Progenitor cell of endocrine pancreas (in vitro differentiated cells): ENCODE measurements at places on chromosomes 1 and 21.

DNA sequence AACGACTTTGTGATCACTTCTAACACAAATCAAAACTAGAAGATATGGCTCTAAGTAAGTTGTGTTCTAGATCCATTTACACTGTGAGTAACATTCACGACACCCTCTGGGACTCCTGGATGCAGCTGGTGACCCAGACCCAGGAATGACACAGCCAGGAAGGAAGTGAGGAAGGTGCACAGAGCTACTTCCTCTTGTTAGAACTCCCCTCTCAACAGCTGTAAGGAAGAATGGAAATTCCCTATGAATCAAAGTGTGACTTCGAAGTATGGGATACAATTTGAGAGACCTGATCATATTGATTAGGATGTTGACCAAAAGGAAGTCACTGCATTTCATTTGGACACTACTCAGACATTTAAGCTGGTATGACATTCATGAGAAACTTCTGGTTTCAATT is 185.3 kb downstream of the NRIP1 start:
- DNase-seq = no peak

DNA sequence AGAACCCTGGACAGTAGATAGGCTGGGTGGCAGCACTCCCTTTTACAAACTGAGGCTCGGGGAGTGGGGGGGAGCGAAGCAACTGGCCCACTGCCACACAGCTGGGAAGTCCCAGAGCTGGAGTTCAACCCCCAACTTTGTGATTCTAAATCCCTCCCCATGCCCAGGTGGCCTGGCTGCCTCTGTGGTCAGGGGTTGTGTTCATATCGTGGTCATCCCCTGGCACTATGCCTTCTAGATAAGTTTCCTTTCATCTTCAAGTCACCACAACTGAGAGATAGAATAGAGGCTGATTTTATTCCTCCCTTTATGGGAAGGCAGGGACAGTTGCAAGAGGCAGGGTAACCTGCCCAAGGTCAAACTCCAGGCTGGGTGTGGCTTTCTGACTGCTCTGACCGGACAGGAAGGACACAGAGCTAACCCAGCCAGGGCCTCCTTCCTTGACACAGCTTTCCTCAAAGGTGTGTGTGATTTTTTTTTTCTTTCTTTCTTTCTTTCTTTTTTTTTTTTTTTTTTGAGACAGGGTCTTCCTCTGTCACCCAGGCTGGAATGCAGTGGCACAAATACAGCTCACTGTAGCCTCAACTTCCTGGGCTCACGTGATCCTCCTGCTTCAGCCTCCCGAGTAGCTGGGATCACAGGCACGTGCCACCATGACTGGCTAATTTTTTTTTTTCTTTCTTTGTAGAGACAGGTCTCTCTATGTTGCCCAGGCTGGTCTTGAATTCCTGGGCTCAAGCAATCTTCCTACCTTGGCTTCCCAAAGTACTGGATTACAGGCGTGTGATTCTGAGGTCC is 18.4 kb upstream of the TNFRSF1B start:
- no peak for DNase-seq

DNA sequence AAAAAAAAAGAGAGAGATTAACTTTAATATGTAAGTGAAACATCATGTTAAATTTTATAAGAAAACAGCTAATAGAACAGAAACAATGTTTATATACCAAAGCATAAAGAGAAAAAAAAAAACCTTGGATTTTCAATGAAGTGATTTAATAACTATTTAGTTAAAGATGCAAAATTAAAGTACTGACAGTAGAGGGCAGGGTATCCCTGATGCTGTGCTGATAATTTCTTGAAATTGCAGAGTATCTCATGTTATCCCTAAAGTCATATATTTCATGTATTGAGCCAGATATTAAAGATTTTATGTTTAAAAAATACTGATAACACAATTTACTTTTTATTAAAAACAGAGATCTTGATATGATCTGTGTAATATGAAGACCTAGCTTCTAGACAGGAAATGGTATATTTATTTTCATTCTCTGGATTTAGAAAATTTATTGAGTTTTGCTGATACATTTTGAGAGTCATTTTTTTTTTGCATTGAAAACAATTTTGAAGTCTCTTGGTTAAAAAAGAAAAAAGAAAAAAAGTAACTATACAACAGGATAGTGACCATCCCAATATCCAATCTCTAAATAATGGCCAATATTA is 273.2 kb downstream of the USP25 start:
- no peak for DNase-seq

- no peak for DNase-seq
Measured at GRCh38 chr1:2400950-2401649, 9.5 kb downstream of the RER1 start.

GRCh38 chr1:153534925-153535241 is 908 bp downstream of the S100A6 start:
- no peak for DNase-seq

GRCh38 chr21:38914528-38915293 is 109.0 kb downstream of the ETS2 start:
- DNase-seq = no peak

DNA sequence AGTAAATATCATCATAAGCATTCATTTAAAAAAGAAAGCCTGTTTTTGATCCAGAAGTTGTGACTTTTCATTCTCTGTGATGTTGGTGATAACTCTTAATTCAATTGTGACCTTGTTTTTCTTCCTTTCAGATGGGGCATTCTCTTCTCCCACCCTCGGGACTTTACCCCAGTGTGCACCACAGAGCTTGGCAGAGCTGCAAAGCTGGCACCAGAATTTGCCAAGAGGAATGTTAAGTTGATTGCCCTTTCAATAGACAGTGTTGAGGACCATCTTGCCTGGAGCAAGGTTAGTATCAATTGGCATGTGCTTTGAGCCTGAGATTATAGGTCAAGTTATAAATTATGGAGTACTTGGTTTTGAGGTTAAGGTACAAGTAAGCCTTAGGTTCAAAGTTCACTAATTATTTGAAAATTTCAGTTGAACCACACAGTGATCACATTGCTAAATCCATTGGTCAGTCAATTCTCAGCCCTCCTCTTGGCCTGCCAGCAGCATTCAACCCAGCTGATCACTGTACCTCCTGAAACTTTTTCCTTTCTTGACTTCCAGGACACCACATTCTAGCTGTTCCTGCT is 4.1 kb downstream of the PRDX6 start:
- DNase-seq = no peak

DNA sequence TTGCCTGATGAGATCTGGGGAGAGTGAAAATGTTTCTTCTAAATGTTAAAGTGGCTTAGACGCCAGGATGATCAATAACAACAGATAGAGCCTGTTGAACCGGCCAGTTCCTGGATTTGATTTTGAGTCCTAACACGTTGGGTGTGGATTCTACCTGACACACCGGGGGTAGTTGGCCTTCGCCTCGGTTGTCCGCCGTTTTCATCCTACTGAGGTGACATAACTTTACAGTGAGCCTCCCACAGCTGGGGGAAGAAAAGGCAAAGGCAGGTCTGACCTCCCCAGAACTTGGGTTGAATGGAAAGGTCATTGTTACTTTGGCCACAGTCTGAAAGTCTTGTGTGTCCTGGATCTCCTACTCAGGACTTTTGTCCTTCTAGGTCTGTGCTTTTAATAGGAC is 1.1 kb downstream of the PGD start:
- no peak for DNase-seq

GRCh38 chr1:38733761-38734160 is 125.8 kb downstream of the RRAGC start:
- no peak for DNase-seq

DNA sequence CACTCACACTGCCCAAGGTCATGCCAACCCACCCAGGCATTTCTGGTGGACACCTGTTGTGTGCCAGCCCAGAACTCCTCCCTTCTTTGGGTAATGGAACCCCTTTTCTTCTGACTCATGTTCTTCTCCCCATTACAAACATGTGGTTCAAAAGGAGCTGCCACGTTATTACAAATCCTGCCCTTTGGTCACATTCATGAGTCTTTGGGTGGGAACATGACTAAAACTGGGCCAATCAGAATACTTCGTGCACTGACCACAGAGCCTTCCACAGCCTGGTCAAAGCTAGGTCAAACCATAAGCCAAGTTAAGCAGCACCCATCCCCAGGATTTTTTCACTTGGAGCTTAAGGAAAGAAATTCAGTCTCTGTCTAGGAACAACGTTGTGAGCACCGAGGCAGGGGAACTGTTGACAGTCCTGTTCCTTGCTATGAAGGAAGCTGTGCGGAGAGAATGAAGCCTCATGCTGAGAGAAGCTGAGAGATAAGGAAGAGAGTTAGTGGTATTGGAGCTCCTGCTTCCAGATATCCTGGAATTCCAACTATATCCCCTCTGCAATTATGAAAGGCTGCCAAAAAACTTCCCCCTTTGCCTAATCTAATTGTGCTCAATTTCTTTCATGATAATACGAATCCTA is 46.8 kb upstream of the DIPK1A start:
- no peak for DNase-seq

GRCh38 chr1:205665201-205666045 is 14.9 kb downstream of the SLC45A3 start:
- no peak for DNase-seq

GRCh38 chr1:215277532-215277931 is 195.0 kb downstream of the KCNK2 start:
- DNase-seq = no peak

DNA sequence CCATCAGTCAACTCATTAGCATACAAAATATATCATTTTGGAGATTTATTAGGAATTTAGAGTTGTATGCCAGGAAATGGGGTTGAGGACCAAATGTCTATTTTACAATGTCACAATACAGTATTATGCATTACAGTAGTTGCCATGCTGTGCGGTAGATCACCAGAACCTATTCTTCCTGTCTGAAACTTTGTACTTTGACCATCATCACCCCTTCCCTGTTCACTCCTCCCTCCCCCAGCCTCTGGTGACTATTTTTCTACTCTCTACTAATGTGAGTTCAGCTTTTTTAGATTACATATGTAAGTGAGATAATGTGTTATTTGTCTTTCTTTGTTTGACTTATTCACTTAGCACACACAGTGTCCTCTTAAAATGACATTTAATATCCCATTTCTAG is 50.8 kb downstream of the PTBP2 start:
- DNase-seq = no peak

GRCh38 chr1:160131803-160132565 is 16.4 kb downstream of the ATP1A2 start:
- no peak for DNase-seq

- no peak for DNase-seq
Measured at GRCh38 chr1:160460683-160461287, 60.4 kb downstream of the VANGL2 start.

- no peak for DNase-seq
Measured at GRCh38 chr1:64745986-64746940, 1.4 kb downstream of the RAVER2 start.

DNA sequence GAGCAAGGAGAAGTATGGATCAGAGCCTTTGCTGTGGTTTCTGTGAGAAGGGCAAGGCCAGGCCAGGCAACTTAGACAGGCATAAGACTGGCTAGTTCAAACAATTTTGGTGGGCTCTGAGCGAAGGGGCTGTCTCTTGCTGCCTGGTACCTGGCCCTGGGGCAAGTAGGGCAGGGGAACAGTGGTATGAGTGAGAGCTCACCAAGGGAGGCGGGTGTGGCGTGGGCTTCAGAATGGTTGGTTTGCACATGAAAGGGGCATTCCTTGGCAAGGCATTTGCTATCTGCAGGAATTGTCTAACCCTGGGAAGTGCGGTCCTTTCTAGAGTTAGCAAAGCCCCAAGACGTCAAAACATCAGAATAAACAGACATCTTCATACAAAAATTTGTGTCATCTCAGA is 210.5 kb downstream of the CAMTA1 start:
- DNase-seq = no peak
